Germinal center (tissue), 1 donor: ENCODE measurements at places on chromosomes 1 and 21.
A peak's percentile ranks its signal among the peaks of the same experiment; 100 is the strongest.

DNA sequence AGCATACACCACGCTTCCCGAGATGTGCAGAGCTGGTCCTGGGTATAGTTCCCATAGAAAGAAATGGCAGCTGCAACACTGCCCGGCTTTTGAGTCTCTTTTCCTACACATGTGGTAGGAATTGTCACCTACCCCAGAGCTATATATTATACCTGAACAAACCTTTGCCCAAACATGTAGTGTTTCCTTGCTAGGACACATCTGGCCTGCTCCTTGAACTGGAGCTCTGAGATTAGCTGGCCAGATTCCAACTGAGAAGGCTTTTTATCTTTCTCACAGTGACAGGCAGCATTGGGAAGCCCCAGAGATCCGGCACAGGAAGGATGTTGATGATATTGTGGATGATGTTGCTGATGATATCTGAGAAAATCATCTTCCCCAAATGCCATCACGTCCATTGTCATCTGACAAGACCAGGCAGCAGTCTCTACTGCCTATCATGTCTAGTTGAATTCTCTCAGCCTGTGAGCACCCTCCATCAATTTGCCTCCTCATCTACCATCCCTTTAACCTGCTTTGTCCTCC is 115.0 kb upstream of the SMYD2 start:
- no peak for DNase-seq

DNA sequence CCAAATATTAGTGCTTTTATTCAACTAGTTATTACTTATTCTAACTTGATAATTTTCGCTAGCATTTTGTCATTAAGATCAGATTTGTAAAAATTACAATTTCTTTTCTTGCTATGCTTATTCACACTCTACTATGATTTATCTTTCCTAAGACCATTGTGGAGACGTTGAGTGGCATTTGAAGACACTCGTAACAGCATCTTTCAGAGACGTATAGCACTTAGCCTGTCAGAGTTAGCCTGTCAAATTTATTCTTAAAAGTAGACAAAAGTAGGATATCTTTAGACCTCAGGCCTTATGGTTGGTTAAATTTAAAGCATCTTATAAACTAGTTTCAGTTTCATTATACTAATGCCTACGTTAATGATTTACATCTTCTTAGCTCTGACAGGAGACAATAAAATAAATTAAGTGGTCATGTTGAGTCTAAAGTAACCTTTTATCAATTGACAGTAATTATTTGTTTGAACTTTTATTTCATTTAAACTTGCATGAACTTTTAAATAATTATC is 1410.1 kb downstream of the MRPL39 start:
- no peak for DNase-seq

DNA sequence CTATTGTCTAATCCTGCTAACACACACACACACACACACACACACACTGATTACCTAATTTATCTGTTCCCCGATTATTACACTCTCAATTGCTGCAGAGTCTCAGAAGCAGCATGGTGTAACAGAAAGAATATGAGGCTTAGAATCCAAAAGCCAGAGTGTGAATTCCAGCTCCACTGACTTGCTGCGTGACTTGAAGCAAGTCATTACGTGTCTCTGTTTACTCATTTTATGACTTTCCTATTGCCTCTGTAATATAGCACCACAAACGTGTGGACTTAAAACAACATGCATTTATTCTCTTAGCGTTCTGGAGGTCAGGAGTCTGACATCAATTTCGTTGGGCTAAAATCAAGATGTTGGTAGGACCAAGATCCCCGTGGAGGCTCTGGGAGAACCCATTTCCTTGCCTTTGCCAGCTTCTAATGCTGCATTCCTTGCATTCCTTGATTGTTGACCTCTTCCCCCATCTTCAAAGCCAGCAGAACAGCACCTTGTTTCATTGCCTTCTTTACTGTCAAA is 55.9 kb upstream of the ATP5PO start:
- no peak for DNase-seq

DNA sequence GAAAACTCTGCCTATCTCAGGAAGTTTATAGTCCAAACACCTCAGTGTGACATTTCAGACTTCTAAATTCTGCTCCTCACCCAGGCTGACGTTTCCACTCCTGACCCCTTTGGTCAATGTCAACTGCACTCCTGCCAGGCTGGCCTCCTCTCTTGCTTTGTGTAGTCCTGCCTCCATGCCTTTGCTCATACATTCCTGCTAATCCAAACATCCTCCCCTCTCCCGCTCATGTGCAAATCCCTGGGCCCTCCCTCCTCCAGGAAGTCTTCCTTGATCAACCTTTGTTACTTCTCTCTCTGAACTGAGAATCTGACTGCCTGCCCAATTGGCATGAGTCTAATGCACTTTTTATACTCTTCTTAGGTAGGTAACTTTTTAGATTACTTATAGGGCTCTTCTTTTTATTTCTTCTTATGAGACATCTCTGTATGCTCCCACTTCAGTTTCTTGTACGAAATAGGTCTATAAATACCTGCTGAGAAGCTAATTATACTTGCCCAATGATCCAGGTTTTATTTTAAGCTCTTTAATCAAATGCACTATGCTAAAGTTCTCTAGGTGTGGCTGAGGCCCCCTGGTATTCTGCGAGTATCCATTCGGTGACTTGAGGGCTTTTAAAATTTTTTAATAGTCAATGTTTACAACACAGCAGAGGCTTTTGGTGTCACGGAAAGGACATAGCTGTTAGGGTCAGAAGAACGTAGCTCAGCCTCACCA is 128.1 kb downstream of the PLXNA2 start:
- no peak for DNase-seq

DNA sequence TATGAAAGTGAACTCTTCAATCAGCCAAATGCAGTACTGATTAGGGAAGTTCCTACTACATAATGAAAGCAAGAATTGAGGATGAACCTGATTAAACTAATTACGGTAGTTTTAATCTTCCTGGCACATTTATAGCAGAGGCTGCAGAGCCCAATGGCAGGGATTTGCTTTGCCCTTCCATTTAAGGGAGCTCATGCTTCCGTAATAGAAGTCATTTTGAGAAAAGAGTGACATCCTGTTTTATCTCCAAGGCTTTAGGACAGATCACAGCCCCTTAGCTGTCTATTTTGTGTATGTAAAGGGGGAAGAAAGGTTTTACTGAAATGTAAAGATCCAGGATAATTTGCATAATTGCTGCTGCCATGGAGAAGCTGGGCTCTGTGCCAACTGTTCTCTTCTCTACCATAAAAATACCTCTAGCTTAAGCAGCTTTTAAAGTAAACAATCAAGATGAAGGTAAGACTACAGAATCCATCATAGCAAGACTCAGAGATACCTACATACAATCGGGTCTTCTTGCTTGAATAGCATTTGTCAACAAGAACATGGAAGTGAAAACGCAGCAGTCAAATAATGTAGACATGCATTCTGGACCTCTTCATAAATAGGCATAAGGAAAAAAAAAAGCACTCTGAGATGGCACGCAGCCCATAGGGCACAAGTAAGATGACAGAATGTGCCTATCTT is 62.5 kb downstream of the ASH1L start:
- DNase-seq, result peak; percentile 62

GRCh38 chr1:211259638-211260126 is 516 bp downstream of the RCOR3 start:
- peak; percentile 57 for DNase-seq

DNA sequence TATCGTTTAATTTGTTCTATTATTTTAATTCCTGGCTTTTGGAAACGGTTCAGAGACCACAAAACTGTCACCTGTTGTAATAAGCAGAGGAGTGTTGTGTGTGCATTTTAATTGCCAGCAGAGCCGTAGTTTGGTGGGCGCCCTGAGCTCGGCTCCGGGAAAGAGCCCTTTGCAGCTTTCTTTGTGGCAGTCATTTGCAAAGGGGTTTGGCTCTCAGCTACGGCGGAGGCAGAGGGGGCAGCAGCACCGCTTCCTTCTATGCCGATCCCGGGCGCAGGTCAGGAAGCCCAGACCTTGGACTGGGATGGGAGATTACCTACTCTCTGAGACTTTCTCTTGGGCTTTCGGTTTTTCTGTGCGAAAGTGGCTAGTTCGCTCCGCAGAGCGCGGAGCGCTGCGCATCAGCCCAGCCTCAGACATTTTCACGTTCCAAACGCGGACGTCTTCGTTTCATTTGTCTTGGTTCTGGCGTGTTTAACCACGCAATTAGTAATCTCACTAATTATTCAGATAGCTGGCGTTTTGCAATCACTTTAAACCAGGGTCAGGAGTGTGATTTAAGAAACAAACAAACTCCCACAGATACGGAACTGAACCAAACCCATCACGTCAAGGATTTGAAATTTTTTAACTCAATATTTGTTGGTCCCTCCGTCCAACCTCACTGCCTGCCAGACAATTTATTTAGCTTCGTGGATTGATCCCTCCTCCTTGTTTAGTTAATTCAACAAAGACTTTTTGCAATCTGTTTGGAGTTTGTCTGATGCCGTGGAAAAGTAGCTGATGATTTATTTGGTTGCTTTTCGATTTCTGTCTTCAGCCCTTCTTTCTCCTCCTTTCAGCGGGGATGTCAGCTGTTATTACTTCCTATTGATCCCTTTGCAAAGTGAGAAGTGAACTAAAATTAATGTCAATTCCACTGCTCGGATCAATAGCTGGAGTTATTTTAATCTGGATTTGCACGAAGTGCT is 3.9 kb downstream of the RNF220 start:
- DNase-seq, result no peak

DNA sequence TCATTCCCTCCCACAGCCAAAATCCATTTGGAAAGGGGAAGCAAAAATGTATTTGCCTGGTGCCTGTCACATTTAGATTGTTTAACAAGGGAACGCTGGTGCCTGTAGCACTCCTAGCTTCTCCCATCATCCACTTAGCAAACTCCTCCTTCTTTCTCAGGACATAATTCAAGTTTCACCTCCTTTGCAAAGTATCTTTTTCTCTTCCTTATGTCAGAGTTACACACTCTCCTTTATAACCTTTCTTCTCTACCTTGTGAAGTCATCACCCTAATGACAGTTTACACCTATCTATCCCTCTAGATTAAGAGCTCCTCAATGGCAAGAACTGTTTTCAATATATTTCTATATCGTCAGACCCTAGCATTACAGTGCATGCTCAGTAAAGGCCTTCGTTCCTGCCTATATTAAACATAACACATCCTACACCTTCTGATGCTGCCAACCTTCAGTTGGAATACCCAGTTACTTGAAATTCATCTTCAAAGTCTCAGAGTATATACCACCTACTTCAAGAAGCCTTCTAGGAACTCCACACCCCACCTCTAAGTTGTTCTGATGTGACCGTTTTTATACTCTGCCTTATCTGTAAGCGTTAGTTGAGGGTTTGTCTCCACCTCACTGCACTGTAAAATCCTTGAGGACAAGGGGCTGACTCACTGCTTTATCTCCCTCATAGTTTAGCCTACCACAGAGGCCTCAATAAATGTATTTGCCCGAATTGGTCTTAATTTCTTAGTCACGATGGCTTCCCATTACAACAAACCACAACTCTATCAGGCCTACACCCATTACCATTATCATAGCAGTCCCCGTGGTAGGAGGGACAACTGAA is 1.0 kb upstream of the EPS15 start:
- DNase-seq, result no peak

GRCh38 chr1:186189156-186189555 is 185.9 kb downstream of the TPR start:
- DNase-seq, result no peak

- DNase-seq, result no peak
Observed at GRCh38 chr1:9551984-9552383, 12.7 kb downstream of the SLC25A33 start.

DNA sequence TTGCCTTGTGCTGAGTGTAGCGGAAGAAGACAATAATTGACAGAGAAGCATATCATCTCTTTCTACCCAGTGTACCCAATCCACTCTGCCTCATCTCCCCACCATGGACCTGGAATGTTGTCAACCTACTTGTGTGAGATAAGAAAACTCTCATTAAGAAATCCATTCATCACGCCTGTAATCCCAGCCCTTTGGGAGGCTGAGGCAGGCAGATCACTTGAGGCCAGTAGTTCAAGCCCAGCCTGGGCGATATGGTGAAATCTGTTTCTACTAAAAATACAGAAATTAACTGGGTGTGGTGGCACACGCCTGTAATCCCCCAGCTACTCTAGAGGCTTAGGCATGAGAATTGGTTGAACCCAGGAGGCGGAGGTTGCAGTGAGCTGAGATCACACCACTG is 209.6 kb downstream of the PBX1 start:
- DNase-seq, result no peak

- DNase-seq, result no peak
Observed at GRCh38 chr1:243598433-243598832, 251.6 kb downstream of the AKT3 start.

GRCh38 chr1:90210633-90211491 is 216.0 kb downstream of the ZNF326 start:
- DNase-seq, result no peak

DNA sequence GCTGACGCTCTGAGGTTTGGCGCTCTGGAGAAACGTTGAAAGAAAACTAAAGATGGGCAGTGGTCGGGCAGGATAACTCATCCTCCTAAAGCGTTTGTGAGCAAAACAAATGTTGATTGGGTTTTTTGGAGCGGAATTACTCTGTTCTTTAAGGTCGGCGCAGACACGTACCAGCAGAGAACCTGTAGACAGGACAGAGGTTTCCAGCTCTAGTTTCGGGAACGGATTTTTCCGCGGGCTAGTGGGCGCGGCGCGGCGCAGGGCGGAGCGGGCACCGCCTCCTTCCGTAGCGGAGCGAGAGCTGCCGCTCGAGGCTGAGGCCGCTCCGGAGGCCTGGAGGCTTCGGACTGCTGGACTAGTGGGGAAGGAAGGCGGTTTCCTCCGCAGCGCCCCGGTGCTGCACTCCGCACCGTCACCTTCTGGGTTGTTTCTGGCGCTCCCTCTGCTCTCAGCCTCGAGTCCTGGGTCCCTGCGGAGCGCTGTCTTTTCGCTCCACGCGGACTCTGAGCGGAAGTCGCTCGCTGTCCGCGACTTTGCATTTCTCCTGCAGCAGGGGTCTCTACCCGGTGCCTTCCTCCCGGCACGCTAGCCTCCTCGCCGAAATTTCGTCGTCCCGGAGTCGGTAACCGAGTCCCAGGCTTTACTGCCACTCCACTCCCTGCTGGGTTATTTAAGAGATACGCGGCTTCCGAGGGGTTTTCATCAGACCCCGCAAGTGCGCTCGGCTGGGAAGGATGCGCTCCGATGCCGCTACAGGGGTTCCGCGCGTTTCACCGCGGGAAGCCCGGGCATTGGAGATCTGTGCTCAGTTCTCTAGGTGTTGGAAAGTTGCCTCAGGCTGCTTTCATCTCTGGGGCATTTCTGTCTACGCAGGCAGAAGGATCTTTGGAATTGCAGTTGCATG is 7.0 kb downstream of the FOXD2 start:
- DNase-seq, result peak; percentile 38

DNA sequence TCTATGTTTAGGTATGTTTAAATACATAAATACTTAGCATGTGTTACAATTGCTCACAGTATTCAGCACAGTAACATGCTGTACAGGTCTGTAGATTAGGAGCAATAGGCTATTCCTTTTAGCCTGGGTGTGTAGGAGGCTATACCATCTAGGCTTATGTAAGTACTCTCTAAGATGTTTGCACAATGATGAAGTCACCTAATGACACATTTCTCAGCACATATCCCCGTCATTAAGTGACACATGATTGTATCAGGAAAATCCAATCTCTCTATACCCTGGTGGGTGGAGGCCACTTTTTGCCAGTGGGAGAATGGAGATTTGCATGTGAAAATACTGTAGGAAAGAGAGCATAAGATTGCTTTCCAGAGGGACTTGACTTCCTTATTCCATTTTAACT is 5.5 kb upstream of the TEDDM1 start:
- no peak for DNase-seq
